ENCODE measurements at places on chromosomes 3 and 15.

GRCh38 chr3:50587373-50587772 lies 18.1 kb downstream of the HEMK1 start:
- DNase-seq, result no peak

DNA sequence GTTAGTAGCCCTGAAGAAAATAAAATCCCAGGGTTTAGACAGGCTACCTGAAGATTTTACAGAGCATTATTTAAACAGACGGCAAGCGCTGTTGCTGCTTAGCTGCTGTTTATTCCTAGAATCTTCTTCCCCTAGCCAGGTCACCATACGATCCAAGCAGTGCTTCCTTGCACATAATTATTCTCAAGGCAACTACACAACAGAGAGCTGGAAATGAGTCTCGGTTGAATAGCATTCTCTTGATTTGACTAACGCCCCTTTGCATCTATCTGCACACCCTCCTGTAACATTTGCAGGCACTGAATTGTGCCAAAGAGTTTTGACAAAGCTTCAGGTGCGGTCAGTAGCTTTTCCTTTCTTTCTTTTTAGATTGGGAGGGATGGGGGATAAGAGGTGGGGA lies 564.4 kb downstream of the TBL1XR1 start:
- DNase-seq, result no peak

DNA sequence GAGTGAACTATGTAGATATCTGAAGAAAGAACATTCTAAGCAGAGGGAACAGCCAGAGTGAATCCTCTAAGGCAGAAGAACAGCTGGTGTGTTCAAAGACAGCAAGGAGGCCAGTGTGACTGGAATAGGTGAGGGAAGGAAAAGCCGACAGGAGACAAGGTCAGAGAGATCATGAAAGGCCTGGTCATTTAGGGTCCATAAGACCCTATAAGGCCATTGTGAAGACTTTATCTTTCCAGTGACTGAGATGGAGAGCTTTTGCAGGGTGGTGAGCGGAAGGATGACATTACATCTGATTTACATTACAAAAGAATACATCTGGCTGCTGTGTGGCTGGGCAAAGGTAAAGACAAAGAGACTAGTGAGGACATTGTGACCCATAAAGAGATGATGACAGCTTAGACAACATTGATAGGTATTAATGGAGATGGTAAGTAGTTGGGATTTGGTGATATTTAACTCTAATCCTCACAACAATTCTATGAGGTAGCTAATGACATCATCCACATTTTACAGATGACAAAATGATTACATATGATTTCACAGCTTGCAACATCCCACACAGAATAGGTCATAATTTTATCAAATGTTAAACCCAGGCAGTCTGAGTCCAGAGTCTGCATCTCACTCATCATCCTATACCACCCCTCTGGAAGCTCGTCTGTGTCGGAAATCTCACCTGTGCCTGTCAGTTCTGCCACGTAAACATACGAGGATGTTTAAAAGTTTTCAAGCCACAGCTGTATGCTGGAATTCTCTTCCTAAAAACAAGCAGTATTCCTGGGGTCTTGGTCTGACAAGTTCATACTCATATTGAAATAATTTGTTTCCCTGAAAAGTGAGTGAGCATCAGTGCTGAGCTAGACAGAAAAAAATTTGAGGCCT lies 70.2 kb upstream of the PIK3R4 start:
- no peak for DNase-seq

GRCh38 chr3:142844339-142844977 lies 44.4 kb downstream of the PCOLCE2 start:
- DNase-seq, result no peak

DNA sequence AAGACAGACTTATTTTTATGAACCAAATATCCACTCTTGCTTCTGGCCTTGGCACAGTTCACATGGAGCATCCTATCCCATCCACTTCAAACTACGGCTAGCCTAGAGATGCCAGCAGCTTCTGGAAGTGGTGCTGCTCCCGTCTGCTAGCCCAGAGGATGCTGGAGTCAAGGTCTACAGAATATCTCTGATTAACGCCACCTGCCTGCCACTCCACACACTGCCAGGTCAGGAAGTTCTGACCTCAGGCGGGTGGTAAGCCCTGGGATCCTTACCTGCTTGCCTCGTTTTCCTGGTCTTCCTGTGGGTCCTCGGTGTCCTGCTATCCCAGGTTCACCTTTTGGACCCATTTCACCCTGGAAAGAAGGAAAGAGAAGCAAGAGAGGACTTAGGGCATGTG lies 42.9 kb downstream of the EAF1 start:
- no peak for DNase-seq

- no peak for DNase-seq
These were observed 46.9 kb upstream of the GADL1 start for GRCh38 chr3:30941342-30941741.

- DNase-seq, result peak; percentile 79
These were observed 588 bp downstream of the MAPK6 start for GRCh38 chr15:52019394-52020220.

Measured in AG09319 (cell line).